Sigmoid colon (tissue), 7 donors: ENCODE measurements at places on chromosomes 4 and X.
A peak's percentile ranks its signal among the peaks of the same experiment; 100 is the strongest.

GRCh38 chrX:40109288-40110008 lies 11.7 kb upstream of the BCOR start:
- H3K27me3 ChIP-seq = no peaks in the 10 kb centered on the region
- no peaks in the 10 kb centered on the region for H3K36me3 ChIP-seq
- H3K4me3 ChIP-seq = peak overlapping the region; percentile 71
- peaks cover 28% of the 10 kb centered on the region for H3K4me1 ChIP-seq

- H3K27ac ChIP-seq = no peak overlapping the region
- H3K4me1 ChIP-seq = peaks cover 15% of the 10 kb centered on the region
- no peaks in the 10 kb centered on the region for H3K27me3 ChIP-seq
Observed at GRCh38 chr4:128564081-128564630, 245.3 kb upstream of the JADE1 start.

DNA sequence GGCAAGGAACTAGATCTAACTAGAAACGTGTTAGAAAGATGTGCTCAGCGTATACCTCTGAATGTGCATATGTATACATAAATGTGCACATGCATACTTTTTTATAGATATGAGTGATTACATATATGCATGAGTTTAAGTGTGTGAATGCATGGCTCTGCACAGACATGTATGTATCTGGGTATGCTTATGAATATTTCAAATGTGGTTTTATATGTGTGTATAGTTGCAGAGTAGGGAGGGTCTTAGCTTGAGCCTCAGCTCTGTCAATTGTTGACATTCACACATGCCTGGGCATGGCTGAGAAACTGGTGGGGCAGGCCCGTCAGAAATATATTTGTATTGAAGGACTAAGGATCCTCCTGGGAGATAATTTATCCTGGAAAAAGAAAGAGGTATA lies 31.1 kb downstream of the RAP2C start:
- H3K27me3 ChIP-seq = no peaks in the 10 kb centered on the region
- no peaks in the 10 kb centered on the region for H3K4me1 ChIP-seq
- DNase-seq = no peak
- no peak overlapping the region for H3K4me3 ChIP-seq
- H3K27ac ChIP-seq = no peak overlapping the region

- no peaks in the 10 kb centered on the region for H3K36me3 ChIP-seq
- H3K27me3 ChIP-seq = no peaks in the 10 kb centered on the region
- H3K27ac ChIP-seq = no peak overlapping the region
- no peak overlapping the region for H3K4me3 ChIP-seq
- no peak for DNase-seq
Observed at GRCh38 chr4:47213539-47213938, 182.2 kb downstream of the GABRB1 start.

GRCh38 chrX:111568817-111569216 lies 57.4 kb downstream of the SERTM2 start:
- H3K4me3 ChIP-seq = no peak overlapping the region
- H3K27ac ChIP-seq = no peak overlapping the region
- no peak for DNase-seq
- H3K36me3 ChIP-seq = no peaks in the 10 kb centered on the region
- H3K27me3 ChIP-seq = no peaks in the 10 kb centered on the region
- H3K4me1 ChIP-seq = no peaks in the 10 kb centered on the region

GRCh38 chr4:111755571-111755970 lies 389.7 kb upstream of the FAM241A start:
- no peaks in the 10 kb centered on the region for H3K27me3 ChIP-seq
- H3K36me3 ChIP-seq = no peaks in the 10 kb centered on the region
- no peak overlapping the region for H3K4me3 ChIP-seq
- peaks cover 1% of the 10 kb centered on the region for H3K4me1 ChIP-seq
- no peak for DNase-seq

- H3K27me3 ChIP-seq = no peaks in the 10 kb centered on the region
- H3K36me3 ChIP-seq = no peaks in the 10 kb centered on the region
- no peaks in the 10 kb centered on the region for H3K4me1 ChIP-seq
- peak; percentile 67 for DNase-seq
- peak overlapping the region; percentile 24 for H3K27ac ChIP-seq
Observed at GRCh38 chr4:89829470-89830138, 7.4 kb downstream of the SNCA start.

- H3K4me3 ChIP-seq = no peak overlapping the region
- DNase-seq = no peak
- no peaks in the 10 kb centered on the region for H3K36me3 ChIP-seq
- no peak overlapping the region for H3K27ac ChIP-seq
Observed at GRCh38 chr4:140331876-140332275, 41.6 kb upstream of the SCOC start.

DNA sequence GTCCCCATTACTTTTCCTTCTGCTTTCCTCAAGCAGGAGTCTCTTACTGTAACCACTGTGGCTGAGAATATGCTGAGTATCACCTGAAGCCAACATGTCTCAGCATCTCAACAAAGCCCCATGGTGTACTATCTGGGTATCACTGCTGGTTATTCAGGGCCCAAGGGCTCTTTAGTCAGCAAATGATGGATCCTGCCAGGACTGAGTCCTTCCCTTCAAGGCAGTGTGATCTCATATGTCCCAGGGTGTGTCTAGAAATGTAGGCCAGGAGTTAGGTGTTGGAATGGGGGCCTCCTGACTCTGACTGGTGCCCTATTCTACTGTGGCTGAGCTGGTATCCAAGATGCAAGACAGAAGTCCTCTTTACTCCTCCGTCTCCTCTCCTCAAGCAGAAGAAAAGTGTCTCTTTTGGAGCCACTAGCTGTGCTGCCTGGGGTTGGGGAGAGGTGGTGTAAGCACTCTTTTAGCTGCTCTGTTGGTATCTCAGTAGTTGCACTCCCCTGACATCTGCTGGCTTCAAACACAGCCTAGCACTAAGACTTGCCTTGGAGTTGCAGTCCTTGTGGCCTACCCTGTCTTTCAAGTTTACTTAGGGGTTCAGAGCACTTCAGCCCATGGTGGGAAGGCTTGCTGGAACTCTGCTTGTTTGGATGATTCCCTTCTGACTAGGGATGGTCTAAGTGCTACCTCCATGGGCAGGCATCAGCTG lies 28.6 kb downstream of the OCIAD2 start:
- H3K4me3 ChIP-seq = no peak overlapping the region
- H3K36me3 ChIP-seq = no peaks in the 10 kb centered on the region
- H3K27me3 ChIP-seq = no peaks in the 10 kb centered on the region
- no peak for DNase-seq
- no peak overlapping the region for H3K27ac ChIP-seq
- H3K4me1 ChIP-seq = no peaks in the 10 kb centered on the region

DNA sequence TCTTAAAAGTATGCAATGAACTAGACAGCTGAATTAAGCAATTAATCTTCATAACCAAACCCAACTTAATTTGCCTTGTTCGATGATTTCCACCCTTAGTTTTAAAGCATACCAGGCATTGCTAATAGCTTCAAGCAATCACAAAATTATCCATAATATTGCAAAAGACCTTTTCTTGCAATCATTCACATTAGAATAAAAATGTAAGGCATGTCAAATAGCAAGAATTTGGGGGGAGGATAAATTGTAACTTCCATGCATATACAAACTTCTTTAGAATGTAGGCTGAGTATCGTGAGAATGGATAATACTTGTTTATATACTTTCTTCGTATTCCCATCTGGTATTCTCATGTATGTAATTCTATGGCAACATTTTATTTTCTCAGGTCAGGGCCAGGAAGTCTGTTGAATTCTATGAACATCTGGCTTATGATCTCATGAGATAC lies 28.7 kb upstream of the BMP2K start:
- DNase-seq = no peak
- H3K27me3 ChIP-seq = no peaks in the 10 kb centered on the region
- H3K4me1 ChIP-seq = no peaks in the 10 kb centered on the region
- H3K4me3 ChIP-seq = no peak overlapping the region
- H3K27ac ChIP-seq = no peak overlapping the region

GRCh38 chr4:24103434-24104157 lies 213.7 kb upstream of the PPARGC1A start:
- H3K36me3 ChIP-seq = no peaks in the 10 kb centered on the region
- DNase-seq = no peak
- no peaks in the 10 kb centered on the region for H3K27me3 ChIP-seq
- H3K4me3 ChIP-seq = no peak overlapping the region
- no peaks in the 10 kb centered on the region for H3K4me1 ChIP-seq
- H3K27ac ChIP-seq = peak overlapping the region; percentile 24

DNA sequence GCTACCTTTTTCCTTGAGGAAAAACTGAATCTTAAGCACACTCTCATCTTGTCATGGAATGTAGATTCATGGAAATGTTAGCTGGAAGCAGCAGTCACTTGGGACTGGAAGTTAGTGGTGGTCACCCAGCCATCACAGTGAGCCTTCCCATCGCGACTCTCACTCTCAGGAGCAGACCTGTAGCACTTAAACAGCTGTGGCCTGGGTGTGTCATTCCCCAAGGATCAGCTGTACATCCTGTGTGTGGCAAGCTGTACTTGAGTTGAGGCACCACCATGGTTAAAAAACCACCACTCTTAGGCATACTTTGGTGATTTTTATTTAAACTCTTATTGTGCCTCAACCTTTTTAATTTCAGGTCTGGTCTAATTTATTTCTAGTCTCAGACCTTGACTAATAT lies 46.7 kb downstream of the JADE1 start:
- H3K4me1 ChIP-seq = no peaks in the 10 kb centered on the region
- peaks cover 56% of the 10 kb centered on the region for H3K36me3 ChIP-seq
- H3K4me3 ChIP-seq = no peak overlapping the region
- no peaks in the 10 kb centered on the region for H3K27me3 ChIP-seq
- H3K27ac ChIP-seq = no peak overlapping the region

DNA sequence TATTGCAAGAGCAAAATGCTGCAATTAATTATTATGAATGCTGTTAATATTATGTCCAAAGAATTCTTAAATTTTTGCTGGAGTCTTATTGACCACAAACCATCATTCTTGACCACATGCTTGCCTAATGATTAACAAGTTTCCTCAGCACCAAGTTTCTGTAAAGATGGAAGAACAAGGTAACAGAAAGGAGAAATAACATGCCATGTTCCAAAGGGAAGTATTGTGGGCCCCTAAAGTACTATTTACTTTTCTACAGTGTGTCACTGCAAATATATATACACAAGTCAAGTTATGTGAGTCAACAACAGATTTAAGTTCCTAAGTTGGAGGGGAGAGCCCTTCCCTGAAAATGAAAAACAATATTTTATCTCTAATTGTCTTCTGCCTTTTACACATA lies 20.6 kb downstream of the FAM47E start:
- H3K27me3 ChIP-seq = no peaks in the 10 kb centered on the region
- H3K27ac ChIP-seq = no peak overlapping the region
- no peaks in the 10 kb centered on the region for H3K4me1 ChIP-seq
- no peak overlapping the region for H3K4me3 ChIP-seq
- no peaks in the 10 kb centered on the region for H3K36me3 ChIP-seq
- DNase-seq = no peak

DNA sequence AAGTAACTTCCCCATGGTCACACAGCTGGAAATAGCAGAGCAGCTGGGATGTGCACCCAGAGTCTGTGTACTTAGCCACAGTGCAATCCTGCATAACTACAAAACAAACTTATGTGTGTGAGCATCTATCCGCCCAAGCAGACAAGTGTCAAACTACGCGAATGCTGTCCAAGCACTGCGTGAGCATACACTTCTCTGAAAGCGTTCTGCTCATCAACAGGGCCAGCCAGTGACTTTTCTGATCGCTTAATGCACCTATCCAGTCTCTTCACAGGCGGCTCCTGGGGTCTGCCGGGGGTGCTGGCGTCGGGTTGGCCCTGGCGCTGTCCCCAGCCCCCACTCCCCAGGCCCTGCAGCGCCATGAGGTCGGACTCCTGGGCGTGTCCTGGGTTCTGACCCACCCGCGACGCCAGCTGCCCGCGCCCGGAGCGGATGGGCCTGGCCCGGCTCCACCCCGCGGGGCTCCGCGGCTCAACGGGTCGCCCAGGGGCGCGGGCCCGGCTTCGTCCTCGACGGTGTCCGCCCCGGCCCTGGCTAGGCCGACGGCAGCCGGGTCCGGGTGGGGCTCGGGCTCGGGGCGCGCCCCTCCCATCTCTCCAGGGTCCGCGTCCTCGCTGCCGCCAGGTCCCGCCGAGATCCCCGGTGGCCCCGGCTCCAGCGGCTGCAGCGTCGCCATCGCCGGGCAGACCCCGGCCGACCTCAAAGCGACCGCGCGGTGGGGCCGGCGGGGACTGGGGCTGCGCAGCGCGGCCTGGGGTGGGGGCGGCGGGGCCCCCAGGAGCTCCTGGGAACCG lies 1.3 kb upstream of the ZNF141 start:
- H3K4me1 ChIP-seq = no peaks in the 10 kb centered on the region
- peak overlapping the region; percentile 77 for H3K4me3 ChIP-seq
- no peaks in the 10 kb centered on the region for H3K36me3 ChIP-seq
- H3K27me3 ChIP-seq = no peaks in the 10 kb centered on the region
- peak overlapping the region; percentile 88 for H3K27ac ChIP-seq

DNA sequence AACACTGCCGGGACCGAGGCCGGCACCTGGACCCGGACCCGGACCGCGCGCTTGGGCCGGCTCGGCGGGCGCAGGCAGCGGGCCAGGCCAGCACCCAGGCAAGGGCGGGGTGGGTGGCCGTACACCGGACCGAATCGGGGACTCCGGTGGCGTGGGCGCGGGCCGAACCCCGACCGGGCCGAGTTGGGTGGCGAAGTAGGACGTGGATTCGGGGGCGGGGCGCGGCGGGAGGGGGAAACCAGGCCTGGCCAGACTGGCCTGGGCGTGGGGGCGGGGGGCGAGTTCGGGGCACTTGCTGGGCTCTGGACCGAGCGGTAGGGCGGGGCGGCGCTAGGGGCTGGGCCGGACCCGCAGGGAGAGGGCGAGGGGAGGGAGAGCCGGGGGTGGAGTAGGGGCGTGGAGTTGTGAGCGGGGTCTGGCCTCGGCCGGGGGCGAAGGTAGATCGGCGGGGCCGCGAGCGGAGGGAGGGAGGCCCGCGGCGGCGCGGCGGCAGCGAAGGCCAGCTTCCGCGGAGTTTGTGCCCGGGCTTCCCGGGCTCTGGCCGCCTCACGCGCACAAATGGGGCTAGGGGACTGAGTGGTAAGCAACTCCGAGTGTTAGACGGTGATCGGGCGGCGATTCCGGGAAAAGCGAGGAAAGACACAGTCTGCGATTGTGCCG lies 1.8 kb upstream of the BCORL1 start:
- H3K36me3 ChIP-seq = no peaks in the 10 kb centered on the region
- no peaks in the 10 kb centered on the region for H3K4me1 ChIP-seq
- no peak overlapping the region for H3K4me3 ChIP-seq
- DNase-seq = peak; percentile 86
- H3K27me3 ChIP-seq = no peaks in the 10 kb centered on the region

DNA sequence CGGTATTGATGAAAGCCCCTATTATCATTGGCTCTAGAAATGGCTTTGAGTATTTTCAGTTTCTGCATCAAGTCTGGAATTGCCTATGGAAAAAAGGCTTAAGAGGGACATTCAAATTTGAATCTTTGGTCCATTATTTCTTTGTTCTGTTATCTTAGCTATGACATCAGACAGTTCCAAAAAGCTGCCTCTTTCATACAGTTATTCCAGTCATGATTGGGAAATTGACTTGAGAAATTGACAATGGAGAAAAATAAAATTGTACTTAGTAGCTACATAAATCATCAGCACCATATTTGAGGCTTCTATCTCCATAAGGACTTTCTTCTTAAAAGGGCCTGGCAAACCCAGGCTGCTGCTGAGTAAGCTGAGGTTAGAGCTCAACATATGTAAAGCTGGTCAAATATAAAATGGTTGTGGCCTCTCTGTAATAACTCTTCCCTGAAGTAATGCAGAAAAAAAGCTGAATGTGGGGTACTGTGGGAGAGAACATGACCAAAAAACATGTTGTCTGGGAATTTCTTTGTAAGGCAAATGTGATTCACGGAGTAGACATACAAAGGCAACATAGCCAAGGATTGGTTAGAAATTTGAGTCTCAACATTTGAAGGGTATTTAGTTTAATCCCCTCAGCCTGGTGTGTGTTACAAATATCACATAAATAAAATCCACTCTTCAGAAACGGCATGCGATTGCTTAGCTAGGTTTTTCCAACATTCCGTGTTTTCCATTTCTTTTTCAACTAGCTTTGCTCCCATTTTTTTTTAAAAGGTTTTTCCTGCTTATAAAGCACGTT lies 100.9 kb downstream of the LNX1 start:
- H3K27ac ChIP-seq = no peak overlapping the region
- H3K4me1 ChIP-seq = peaks cover 4% of the 10 kb centered on the region
- no peak for DNase-seq
- H3K36me3 ChIP-seq = no peaks in the 10 kb centered on the region
